ENCODE measurements at places on chromosomes 2 and 18. TPM values are rescaled to one million over a fixed set of nuclear protein-coding genes. Genes with fewer than 3 reads are reported as not detected.

Gene AQP4
- total RNA-seq: not detected

Gene MARCHF4
- total RNA-seq: 8.0 TPM

Gene SPEG
- 87.2 TPM for total RNA-seq

Gene RBM43
- 8.1 TPM for total RNA-seq

Gene FEV
- not detected for total RNA-seq

Gene RAB17
- total RNA-seq: 0.83 TPM

Gene UGT1A4
- total RNA-seq: not detected

Gene TGFA
- total RNA-seq: 2.8 TPM
